ENCODE measurements at places on chromosomes 16 and 17.

GRCh38 chr16:28499854-28500253 lies 5.4 kb downstream of the APOBR start:
- DNase-seq: no peak

DNA sequence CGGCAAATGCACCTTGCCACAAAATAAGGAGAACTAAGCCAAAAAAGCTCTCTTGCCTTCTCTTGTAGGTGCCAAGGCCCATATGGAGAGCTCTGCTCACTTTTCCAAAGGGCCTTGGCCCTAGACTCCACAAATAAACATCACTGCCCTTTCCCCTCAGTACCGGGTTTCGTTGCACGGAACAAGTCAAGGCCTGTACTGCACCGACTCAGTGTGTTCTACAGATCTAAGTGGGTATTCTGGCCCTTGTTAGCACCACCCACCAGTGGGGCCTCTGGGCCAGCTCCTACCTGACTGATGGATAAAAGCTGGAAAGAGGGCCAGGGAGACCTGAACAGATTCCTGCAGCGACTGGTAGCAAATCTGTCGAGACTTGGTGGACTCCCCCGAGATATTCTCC lies 43.7 kb upstream of the GSG1L start:
- peak; percentile 22 for DNase-seq

- no peak for DNase-seq
Measured at GRCh38 chr16:49912721-49913120, 56.8 kb upstream of the ZNF423 start.

GRCh38 chr17:50565402-50566350 lies 5.2 kb downstream of the CACNA1G start:
- DNase-seq: peak; percentile 44

DNA sequence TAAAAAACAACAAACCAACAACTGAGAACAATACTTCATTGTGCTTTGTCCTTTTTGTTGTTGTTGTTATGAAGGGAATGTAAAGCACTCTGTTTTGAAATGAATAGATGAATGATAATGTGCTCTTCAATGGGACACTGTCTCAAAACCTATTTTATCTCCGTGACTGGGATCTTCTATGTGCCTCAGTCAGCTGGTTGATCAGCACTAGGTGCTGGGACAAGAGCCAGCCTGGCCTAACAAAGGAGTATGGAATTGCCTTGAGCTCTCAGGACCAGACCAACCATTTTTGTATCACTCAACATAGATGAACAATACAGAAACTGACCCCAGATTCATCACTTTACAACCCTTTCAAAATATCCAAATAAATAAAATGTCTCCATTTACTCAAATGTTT lies 440.2 kb downstream of the KCNJ2 start:
- DNase-seq: no peak

DNA sequence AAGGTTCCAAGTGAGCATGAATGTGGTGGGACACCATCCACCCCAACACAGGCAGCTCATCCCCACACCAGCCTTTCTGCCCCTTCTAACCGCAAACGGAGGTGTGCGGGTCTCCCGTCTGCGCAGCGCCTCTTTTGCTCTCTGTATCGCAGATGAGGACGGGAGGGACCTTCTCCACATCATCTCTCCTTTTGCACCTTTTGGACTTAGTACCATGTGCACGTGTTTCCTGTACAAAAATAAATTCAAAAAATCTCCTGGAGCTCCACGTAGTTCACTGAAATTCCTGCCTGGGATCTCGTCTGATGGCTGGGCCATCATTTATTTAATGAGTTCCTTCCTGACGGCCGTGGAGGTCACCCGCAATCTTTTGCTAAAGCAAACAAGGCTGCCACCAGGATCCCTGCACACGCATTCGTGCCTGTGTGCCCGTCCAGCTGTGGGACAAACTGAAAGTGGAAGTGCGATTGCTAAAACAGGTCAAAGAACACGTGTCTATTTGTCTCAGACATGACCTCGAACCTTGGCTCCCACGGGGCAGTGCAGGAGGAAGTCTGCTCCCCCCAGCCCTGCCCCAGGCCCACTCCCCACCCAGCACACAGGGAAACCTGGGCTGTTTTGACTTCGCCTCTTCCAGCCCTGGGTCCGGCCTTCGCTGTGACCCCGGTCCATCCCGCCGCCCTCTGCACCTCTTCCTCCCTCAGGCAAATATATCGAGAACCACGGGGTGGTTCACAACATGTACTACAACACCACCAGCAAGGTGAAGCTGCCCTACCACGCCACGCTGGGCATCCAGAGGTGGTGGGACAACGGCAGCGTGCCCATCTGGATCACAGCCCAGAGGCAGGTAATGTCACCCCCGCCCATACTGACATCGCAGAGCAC lies 2.3 kb downstream of the ENPP7 start:
- DNase-seq: no peak

GRCh38 chr17:59296190-59296589 lies 35.3 kb upstream of the YPEL2 start:
- DNase-seq: no peak

DNA sequence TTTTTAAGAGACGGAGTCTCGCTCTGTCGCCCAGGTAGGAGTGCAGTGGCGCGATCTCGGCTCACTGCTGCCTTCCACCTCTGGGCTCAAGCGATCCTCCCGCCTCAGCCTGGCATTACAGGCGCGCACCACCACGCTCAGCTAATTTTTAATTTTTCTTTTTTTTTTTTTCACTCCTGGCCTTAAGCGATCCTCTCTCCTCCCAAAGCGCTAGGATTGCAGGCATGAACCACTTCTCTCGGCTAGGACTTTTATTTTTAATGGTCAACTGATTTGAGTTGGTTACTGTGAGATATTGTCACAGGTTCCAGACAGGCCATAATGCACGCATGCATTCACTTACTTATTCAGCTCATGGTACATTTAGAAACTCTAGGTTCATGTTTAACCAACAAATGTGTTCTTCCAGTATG lies 888 bp downstream of the PIGW start:
- DNase-seq: no peak

GRCh38 chr16:72992142-72992601 lies 55.8 kb downstream of the ZFHX3 start:
- DNase-seq: no peak

- no peak for DNase-seq
Measured at GRCh38 chr17:49756323-49757150, 7.4 kb downstream of the FAM117A start.

GRCh38 chr17:58320163-58320558 lies 8.4 kb downstream of the TSPOAP1 start:
- no peak for DNase-seq

DNA sequence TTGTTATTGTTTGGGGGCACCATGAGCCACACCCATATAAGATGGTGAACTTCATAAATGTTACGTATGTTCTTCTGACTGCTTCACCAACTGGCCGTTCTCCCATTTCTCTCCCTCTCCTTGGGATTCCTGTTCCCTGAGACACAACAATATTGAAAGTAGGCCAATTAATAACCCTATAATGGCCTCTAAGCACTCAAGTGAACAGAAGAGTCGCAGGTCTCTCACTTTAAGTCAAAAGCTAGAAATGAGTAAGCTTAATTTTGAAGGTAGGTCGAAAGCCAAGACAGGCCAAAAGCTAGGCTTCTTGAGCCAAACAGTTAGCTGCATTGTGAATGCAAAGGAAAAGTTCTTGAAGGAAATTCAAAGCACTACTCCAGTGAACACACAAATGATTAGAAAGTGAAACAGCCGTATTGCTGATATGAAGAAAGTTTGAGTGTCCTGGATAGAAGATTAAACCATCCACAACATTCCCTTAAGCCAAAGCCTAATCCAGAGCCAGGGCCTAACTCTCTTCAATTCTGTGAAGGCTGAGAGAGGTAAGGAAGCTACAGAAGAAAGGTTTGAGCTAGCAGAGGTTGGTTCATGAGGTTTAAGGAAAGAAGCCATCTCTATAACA lies 25.8 kb downstream of the HLF start:
- DNase-seq: no peak

GRCh38 chr16:66168777-66169176 lies 197.7 kb upstream of the CDH5 start:
- no peak for DNase-seq

DNA sequence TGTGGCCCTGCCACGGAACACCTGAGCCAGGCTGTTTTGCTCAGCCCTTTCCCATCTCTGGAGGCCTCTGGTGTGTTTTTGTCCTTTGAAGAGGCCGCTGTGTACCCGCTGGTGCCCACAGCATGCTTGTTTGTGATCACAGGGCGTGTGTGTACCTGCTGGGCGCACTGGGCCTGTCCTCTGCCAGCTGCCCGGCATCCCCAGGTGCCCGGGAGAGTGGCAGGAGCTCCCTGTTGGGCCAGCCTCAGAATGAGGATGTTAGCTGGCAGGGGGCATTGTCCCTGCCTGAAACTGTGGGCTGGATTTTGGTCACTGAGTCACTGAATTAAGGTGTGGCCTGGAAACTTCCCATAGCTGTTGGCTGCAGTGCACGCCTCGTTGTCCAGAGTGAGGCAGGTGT lies 31.1 kb downstream of the BAIAP2 start:
- no peak for DNase-seq

- no peak for DNase-seq
Measured at GRCh38 chr16:64654178-64654577, 467.7 kb downstream of the CDH11 start.

DNA sequence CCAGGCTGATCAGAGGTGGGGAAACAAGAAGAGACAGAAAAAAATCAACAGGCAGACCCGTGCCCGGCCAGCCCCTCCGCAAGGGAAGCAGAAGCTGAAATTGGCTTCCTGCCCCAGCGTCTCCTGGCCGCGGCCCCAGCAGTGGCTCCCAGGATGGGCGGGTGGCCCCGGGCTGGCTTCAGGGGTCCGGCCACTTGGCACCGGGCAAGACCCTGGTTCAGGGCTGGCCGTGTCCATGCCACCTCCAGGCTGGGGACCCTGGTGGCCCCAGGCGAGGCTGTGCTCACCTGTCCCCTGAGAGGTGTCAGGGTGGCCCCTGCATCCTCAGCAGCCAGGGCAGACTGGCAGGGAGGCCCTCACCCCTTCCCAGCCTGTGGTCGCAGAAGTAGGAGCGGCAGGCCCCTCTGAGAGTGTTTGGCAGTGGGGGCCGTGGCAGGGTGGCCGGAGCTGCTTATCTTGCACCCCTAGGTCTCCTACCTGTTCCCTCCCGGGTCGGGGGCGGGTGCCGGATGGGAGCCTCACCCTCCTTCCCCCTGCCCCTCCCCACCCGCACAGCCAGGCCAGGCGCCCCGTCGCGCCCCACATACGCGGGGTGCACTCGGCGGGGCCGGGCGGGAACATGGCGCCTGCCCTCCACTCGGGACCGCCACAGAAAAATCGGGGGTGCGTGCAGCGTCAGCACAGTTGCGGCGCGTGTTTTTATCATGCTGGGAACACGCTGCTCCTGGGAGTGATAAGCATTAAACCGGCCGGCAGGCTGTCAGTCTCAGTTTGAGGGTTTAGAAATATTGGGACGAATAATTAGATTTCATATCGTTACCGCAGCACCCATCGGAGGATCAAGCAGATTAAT lies 46.7 kb upstream of the ZC3H18 start:
- no peak for DNase-seq

DNA sequence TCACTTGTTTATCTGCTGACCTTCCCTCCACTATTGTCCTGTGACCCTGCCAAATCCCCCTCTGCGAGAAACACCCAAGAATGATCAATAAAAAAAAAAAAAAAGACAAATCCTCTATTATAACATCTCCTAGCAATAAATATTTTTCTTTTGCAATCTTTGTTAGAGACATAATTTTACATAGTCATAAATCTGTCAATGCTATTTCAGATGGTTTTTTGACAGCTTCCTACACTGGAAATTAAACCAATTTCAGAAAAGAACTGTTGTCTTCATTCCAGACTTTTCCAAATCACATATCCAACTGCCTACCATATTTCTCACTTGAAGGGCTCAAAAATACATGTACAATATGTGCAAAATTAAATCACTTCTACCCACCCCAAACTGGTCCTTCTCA lies 3.7 kb downstream of the METTL16 start:
- DNase-seq: no peak

DNA sequence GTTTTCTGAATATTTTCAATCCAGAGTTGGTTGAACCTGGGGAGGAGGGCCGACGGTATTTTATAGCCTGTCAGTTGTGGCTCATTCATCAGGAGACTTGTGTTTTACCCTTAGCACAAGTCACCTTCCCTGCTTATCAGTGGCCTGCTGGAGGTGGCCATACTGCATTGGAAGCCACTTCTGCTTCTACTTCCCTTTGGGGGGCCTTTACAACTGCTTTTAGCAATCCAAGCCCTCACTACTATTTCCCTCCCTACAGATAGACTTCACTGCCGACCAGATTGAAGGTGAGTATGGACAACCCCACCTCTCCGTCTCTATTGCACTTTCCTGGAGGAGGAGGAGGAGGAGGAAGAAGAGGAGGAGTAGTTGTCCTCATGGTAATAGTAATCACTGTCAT lies 4.4 kb downstream of the MYL4 start:
- DNase-seq: no peak
